ENCODE measurements at places on chromosomes 16 and 17.

DNA sequence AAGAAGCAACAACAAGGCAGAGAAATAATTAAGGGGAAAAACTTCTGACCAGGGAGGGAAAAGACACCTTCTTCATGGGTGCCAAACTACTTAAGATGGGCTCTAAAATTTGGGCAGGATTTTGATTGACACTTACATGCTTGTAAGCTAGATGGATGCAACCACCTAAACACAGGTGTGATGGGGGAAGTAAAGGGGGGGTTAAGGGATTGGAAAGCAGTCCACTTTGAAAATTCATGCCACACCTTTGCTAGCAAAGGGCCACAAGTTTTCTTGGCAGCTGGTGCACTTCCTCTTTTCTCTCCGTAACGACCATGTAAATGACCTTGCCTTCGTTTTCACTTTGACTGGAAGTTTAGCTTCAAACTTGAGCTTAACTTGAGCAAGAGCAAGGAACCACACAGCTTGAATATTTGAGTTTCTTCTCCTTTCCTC, 14.3 kb upstream of the PRKAR1A start:
- DNase-seq: peak; percentile 99

DNA sequence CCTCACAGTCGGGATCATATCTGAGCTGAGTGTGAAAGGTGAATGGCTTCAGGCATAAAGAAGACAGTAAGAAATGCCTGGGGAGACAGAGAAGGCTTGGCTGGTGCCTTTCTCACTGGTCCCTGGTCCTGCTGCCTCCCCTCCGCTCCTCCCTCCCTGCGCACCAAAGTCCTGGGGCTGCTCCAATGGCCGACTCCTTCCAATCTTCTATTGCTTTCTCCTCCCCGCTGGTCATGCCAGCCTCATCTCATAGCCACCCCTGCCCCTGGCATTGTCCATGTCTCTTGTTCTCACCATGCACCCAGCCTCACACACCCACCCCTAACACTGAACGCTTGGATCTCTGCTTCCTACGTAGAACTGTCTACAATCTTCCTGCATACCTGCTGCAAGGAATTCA, 18.0 kb downstream of the TLE7 start:
- DNase-seq: no peak

GRCh38 chr16:75296606-75297005, 45.2 kb upstream of the BCAR1 start:
- no peak for DNase-seq

DNA sequence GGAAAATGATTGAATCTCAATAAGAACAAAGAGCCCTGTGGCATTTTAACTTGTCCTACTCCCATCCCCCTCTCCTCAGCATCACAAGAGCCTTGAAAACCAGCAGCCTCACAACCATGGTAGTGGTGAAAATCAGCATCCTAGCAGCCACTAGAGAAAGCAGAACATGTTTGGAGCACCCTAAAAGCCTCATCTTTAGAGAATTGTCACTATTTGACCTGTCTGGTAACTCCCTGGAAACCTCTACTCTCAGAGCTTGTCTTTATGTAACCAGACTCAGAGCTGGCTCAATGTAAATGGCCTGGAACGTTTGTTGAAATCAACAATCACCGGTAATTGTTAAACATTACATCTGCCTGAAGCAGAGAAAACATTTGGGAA, 70.8 kb downstream of the MMD start:
- DNase-seq: no peak

DNA sequence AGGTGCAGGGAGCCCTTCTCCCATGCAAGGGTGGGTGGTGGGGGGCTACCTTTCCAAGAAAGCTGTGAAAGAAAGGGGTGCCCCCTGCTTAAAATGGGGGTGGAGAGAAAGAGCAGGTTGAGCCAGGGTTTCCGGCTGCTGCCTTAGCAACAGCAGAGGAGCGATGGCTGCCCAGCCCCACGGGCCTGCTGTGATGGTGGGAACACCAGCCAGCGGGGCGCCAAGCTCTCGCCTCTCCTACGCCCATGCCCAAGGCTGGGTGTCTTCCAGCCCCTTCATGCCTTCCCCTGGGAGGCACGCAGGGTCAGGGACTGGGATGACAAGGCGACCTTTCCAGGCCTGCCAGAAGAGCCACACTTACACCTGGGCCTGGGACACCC, 3.0 kb downstream of the FMNL1 start:
- DNase-seq: no peak

DNA sequence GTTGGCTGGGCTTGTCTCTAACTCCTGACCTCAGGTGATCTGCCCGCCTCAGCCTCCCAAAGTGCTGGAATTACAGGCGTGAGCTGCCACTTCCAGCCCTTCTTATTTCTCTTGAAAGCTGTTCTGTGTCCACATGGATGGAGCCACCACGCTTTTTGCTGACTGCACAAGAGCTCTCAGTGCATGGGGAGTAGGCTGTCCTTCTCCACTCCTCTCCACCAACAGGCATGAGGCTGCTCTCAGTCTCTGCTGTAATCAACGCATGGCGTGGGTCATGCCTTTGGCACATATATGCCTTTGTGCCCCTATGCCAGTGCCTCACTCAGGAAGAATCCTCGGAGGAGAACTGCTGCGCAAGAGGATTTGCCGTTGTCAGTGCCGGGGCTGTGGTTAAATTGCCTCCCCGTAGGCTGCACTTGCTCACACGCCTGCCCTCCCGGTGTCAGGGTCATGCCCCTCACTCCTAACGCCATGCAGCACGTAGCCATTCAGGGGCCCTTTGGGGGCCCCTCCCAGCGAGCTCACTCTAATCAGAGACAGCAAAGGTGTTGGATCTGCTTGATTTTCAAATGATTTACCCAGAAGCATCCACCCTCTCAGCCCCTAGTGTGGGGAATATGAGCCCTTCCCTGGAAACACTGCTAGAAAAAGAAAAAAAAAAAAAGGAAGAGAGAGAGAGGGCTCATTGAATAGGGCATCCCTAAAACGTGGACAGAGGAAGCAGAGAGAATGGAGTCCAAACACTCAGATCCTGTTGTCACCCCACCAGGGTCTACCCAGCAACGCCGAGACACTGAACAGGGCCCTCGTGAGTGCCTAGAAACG, 47.5 kb upstream of the ZCCHC14 start:
- no peak for DNase-seq

DNA sequence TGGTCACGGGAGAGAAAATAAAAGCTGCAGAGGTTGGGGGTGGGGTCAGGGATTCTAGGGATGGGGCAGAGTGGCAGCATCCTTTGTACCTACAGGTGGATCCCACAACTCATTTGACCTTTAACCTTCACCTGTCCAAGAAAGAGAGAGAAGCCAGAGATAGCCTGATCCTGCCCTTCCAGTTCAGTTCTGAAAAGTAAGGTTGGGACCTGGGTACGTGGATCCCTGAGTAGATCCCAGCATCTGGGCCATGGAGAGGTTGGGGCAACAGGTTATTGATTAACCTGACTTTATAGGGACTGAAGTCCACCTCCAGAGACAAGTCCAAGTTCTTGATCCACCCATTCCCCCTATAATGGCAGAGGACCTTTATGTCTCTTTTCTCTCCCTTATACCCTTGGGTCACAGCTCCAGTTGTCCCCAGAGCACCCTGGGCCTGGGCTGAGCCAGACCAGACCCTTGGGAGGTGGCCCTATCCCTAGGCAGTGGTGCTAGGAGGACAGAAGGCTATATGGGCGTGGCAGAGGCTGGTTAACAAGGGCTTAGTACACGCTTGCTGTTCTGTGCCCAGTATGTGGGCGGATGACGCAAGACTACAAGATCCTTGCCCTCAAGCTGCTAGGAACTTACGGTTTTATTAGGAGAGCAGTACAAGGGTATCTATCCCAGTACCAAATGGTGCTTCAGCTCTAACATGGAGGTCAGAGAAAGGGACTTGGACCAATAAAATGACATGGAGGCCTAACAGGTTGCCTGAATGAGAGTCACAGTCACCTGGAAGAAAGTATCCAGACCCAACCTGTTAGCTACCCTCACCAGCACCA, 3.3 kb downstream of the CLDN7 start:
- no peak for DNase-seq

- peak; percentile 85 for DNase-seq
Observed at GRCh38 chr17:1229349-1229899, 40.8 kb upstream of the BHLHA9 start.

DNA sequence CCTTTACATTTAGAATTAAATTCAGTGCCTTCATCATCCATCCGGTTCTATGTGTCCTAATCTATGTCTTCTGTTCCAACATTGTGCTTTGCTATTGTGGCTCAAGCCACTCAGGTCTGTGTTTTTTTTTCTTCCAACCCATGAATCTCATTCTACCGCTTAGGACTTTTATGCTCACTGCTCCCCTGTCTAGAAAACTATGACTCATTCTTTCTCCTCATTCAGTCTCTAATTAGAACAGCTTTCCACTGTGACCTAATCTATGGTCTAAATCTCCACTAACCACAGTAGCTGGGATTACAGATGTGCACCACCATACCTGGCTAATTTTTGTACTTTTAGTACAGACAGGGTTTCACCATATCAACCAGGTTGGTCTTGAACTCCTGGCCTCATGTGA, 418.7 kb downstream of the KCNJ2 start:
- no peak for DNase-seq

DNA sequence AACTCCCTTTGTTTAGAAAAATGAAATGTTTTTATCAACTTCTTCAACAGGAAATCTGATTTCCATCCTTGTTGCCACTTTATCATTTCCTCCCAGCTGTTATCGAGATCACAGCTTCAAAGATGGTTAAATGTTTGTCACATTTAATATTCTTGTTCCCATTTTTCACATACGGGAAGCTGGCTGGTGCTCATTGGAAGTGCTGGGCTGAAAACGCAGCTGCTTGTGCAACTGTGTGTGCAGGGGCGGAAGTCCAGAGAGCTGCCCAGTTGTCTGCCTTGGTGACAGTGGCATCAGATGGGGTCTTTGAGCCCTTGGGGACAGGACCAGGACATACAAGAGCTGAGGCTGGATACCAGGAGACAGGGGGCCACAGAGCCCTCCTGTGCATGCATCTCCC, 549.2 kb upstream of the CDH11 start:
- DNase-seq: no peak

- no peak for DNase-seq
Observed at GRCh38 chr16:50495673-50496072, 52.5 kb upstream of the NKD1 start.

GRCh38 chr16:67350324-67350723, 23.7 kb downstream of the LRRC36 start:
- no peak for DNase-seq

DNA sequence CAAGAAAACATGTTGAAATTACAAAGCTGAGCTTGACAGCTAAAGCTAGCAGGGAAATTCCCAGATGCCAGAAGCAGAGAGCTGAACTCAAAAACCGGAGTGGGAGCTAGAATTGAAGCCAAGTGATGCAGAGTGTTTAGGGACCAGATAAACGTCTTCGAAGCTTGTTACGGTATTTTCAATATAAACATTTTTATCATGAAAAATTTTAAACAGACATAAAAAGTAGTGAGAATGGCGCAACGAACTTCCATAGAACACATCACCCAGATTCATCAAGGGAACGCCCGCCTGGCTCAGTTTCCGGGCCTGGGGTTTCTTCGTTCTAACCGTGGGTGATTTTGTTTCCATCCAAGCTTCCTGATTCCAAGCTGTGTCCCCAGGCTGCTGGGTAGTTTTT, 18.1 kb downstream of the SPNS2 start:
- no peak for DNase-seq

DNA sequence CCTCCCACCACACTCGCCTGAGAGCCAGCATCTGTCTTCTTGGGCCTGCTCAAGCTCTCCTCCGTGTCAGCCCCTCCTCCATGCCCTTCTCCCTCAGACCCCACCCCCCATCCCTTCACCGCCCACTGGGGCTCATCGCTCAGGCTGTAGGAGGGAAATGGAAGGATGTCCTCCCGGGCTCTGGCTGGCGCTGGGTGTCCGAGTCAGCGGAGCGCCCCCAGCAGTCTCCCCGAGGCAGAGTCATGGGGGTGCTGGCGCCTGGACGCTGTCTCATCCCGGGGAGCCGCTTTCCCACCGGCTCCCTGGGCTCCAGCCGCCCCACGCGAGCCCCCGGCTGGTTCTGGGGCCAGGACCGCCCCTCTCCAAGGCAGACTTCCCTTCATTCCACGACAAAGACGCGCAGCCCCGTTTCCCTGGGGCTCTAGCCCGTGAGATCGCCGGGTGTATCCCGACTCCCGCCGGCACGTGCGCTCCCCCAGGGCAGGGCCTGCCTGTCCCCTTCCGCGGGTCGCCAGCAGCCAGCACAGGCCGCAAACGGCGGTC, 428 bp upstream of the ANTKMT start:
- peak; percentile 83 for DNase-seq

- DNase-seq: peak; percentile 25
Observed at GRCh38 chr16:31107465-31107867, 720 bp upstream of the BCKDK start.

- DNase-seq: peak; percentile 51
Observed at GRCh38 chr17:78769196-78769773, 12.8 kb downstream of the CYTH1 start.

GRCh38 chr16:2663553-2664546, 18.5 kb upstream of the KCTD5 start:
- DNase-seq: no peak

DNA sequence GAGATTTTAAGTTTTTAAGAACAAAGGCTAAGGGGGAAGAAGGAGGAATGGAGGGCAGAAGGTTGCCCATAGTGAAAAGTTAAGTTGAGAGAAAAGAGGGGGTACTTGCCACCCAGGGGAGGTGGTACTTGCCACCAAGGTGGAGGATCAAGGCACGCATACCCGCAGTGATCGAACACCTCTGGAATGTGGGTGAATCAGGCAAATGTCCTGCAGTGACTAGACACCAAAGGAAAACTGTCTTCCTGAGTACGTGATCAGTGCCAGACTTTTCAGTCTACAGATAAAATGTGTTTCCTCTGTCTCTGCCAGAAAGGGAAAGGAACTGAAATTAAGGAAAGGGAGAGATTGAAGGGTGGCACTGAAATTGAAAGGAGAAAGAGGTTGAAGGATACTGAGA, 2285.3 kb downstream of the TP53TG3F start:
- DNase-seq: no peak

DNA sequence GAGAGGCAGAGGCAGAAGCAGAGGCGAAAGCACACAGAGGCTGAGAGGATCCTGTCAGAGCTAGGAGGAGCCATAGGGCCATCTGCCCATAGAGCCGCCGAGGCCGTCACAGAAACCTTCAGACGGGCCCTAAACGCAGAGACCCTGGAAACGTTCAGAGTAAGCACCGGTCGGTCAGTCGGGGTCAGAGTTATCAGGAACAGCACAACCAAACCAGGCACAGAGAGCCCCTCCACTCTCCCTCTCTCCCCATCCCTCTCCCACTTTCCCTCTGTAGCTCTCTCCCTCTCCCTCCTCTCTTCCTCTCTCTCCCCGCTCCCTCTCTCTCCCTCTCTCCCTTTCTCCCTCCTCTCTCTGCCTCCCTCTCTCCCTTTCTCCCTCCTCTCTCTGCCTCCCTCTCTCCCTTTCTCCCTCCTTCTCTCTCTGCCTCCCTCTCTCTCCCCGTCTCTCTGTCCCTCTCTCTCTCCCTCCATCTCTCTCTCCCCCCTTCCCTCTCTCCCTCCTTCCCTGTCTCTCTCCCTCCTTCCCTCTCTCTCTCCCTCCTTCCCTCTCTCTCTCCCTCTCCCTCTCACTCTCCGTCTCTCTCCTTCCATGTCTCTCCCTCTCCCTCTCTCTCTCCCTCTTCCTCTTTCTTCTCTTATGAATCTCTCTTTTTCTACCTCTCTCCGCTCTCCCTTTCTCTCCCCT, 138.9 kb downstream of the C16orf95 start:
- no peak for DNase-seq

Measured in OCI-LY7 (cell line).